ENCODE measurements at places on chromosomes 5 and 9.
A peak's percentile ranks its signal among the peaks of the same experiment; 100 is the strongest.

GRCh38 chr5:107926121-107926520, 255.4 kb upstream of the EFNA5 start:
- no peak for DNase-seq

- DNase-seq = no peak
These were observed 216.5 kb upstream of the DMRT1 start for GRCh38 chr9:624935-625500.

DNA sequence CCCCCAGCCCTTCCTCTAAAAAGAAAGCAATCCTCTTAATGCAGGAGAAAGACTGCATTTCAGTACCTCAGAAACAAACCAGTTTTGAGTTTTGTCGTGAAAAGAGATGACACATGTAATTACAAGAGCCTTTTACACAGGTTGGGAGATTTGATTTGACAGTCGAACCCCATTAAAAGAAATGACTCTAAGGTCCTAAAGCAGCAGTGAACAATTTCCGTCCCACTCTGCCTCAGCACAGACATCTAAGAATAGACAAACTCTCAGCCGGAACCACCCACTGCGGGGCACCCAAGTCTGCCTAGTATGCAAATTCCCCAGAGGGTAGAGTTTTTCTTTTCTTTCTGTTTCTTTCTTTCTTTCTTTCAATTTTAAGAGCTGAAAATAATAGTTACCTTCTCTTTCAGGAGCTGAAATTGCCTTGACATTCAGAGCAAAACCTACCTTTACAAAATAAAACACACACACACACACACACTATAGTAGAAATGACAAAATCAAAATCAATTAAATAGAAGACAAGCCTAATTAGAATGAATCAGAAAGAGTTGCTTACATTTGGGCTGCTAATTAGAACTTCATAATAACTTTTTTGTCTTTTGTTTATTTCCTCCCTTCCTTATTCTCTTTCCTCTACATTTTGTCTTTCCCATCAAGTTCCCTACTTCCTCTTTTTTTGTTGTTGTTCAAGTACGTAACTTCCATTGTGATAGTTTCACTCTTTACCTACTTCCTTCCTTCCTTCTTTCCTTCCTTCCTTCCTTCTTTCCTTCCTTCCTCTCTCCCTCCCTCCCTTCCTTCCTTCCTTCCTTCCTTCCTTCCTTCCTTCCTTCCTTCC, 65.1 kb downstream of the BASP1 start:
- DNase-seq = no peak

- DNase-seq = no peak
These were observed 464.5 kb downstream of the ICE1 start for GRCh38 chr5:5886812-5887486.

GRCh38 chr5:169808118-169808581, 171.1 kb downstream of the DOCK2 start:
- no peak for DNase-seq

GRCh38 chr9:129040113-129040643, 3.8 kb downstream of the MIGA2 start:
- DNase-seq = no peak

DNA sequence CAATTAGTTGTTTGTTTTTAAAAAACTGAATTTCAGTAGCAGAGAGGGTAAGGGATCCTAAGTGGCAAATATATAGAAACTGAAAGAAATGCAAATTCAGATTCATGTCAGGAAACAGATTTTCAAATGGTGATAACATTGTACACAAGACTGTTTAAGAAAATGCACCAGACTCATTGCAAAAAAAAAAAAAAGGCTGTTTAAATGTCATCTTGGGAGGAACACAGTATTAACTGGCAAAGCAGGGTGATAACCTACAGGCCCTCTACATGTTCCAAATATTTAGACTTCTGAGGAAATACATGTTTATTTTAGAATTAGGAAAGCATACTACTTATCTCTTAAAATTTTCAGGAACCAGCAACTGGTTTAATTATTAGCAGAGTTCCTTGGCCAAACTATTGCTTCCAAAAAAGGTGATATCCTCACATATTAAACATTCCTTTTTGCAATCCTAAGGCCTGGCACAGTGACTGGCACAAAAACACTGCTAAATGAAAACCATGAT, 114.5 kb downstream of the TSSK1B start:
- DNase-seq = no peak

DNA sequence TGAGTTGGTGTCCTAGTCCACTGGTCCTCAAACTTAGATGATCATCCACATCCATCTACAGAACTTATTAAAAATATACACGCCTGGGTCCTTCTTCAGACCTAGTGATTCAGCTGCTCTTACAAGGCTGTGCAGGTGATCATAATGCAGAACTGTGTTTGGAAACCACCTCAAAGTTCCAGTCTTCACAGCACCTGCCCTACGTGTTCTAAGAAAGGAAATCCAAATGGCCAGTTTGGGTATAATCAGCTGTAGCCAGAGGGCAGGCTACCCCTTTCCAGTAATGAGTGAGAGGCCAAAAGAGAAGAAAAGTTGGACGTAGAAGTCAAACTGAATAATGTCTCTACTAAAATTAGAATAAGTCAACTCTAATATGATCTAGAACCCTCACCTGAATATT, 15.4 kb downstream of the REEP5 start:
- no peak for DNase-seq

- peak; percentile 35 for DNase-seq
These were observed 767 bp downstream of the RALGPS1 start for GRCh38 chr9:126915281-126915816.

DNA sequence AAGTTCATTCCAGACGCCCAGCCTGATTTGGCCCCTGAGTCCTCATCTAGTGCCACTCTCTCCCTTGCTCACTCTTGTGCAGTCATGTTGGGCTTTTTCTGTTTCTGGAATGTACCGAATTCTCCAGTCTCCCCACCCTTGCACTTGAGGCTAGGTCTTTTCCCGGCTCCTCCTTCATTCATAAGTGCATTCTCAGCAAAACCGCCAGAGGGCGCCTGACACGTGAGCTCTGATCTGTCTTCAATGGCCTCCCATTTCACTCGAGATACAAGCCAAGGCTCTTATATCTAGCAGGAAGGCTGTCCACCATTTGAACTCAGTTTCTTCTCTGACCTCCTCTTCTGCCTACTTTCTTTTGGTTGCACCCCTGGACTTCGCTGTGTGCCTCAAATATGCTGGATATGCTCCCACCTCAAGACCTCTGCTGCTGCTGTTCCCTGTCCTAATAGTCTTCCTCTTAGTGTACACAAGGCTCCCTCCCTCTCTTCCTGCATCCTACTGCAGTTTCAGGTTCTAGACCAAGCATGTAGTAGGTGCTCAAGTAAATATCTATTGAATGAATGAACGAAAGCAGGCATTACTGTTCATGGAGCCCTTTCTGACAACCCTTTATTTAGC, 568.1 kb upstream of the WWC1 start:
- peak; percentile 10 for DNase-seq
